ENCODE measurements at places on chromosomes 16 and 17.

DNA sequence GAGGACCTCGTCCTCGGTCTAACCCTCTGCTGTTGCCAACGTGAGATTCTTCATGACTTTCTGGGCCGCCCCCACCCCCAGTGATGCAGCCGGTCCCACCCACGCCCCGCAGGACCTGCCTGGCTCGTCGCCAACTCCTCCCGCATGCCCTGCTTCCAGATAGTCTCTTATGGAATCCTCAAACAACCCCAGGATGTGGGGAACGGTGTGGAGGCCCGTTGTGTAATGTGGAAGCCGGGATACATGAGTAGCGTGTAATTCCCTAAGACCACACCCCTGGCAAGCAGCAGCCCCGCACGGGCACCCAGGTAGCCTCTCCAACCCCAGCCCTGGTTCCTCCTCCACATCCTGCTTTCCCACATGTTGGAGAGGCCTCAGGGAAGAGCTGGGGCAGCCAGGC, 275.9 kb downstream of the C16orf95 start:
- no peak for DNase-seq

GRCh38 chr16:51538707-51539498, 387.8 kb upstream of the SALL1 start:
- DNase-seq: no peak

DNA sequence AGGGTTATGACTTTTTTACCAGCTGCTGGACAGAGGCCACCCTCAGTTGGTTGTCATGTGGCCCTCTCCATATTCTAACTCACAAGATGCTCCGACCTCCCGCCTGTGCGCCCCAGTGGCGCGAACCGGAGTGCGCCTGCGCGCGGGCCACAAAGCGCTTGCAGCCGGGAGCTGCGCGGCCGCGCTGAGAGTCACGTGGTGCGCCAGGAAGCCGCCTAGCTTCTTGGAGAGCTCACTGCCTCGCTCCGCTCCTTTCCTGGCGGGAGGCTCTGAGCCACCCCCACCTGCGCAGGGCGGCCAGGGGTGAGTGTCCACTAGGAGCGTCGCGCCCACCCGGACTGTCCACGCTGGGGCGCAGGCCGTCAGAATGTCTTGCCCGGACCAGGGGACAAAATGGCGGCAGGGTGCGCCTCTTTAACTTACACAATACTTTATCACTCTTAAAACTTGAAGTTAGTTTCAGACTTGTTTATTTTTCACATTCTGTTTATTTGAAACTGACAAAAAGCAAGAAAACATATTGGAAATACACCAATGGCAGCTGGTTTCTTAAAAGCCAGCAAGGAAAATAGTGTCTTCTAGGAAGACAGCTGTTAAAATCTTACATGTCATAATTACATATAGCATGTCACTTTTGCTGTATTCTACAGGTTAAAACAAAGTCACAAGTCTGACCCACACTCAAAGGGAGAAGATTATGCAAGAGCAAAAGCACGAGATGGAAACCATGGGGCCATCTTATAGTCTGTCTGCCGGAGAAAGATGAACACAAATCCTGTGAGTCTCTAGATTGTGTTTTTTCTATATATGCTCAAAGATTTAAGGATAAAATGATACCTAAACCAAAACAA, 357.9 kb downstream of the CNTNAP4 start:
- DNase-seq: no peak

GRCh38 chr17:43784068-43784467, 3.8 kb downstream of the CFAP97D1 start:
- no peak for DNase-seq

DNA sequence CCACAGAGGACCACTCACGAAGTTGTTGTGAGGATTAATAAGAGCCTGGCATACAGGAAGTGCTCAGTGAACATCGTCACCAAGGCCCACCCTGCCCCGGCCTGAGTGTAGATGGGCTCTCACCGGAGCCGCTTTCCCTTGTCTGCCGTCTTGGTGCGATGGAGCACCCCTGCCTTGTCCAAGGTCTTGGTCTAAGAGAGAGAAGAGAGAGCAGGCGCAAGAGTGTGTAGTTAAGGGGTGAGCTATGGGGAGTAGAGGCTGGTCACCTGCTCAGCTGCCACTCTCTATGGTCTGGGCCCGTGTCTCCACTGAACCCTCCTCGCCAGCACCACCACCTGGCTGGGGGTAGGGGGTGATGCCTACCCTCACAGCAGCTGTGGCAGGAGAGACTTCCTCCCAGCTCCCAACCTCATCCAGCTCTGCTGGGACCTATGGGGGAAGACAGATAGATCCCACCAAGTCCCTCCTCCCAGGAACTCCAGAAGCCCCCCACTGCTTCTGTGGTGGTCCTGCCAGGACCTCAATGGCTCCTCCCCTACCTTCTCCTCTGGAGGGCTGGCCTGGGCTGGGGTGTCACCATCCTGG, 28.7 kb downstream of the ARHGAP27 start:
- DNase-seq: no peak

DNA sequence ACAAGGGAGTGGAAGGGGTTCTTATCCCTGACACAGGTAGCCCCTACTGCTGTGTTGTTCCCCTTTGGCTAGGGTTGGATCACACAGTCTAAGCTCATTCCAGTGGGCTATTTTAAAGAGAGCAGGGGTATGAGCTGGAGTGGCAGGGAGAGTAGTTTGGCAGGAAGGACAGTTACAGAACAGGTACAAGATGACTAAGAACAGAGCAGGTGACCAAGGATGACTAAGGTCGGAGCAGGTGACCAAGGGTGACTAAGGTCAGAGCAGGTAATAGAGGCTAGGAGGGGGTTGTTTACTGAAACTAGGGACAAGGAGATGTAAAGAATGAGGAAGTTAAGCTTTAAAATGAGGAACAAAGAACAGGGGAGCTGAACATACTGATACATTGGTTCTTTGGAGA, 58.8 kb downstream of the UTP18 start:
- DNase-seq: no peak

DNA sequence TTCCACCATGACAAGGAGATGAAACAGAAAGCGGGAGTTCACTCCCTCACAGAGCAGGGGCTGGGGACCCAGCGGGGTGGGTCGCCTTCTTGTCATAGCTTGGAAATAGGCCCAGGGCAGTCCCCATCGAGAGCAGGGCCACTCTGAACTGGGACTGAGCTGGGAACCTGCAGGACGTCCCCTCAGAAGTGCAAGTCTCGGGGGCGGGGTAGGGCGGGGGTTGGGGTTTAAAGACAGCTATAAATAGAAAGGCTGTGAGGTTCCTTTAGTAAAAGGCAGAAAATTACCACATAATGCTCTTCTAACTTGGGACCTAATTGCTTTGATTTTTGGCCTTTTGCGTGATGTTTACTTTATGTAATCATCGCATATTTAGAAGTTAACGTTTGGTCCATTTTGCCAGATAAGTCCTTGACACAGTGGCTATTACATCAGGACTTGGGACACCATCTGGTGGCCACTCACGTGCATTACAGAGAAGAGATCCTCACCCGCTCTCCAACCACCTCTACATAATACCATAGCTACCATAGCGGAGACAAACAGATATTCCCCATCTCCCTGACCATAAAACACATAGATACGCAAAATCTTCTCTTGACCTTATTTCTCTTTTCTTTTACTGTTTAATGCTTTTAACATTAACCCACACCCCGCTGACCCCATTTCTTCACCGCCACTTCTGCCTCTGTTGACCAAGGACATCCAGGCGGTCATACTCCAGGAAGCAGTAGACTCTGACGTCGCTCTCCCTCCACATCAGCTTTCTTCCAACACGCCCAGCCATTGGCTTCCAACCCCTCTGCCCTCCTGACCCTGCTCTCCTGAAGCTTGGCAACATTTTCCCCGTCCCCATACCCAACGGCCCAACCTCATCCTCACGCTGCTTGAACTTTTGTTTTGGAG, 27.5 kb upstream of the PIK3R6 start:
- DNase-seq: peak; percentile 22

GRCh38 chr16:58503166-58503862, 3.4 kb downstream of the NDRG4 start:
- no peak for DNase-seq

DNA sequence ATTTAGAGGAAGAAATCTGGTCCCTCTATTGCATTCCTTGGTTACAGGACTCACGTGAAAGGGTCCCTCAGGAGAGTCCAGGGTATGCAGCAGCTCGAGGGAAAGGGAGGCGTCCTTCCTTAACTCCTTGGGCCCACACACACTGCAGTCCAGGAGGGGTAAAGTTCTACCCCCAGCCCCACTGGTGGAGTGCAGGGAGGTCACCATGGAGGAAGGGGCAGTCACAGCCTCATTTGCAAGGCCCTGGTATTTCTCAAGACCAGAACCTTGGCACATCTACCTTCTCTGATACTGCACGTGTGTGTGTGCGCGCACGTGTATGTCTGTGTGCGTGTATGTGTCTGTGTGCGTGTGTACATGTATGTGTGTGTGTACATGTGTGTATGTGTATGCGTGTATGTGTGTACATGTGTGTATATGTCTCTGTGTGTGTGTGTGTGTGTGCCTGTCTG, 11.1 kb downstream of the HIC1 start:
- DNase-seq: no peak

DNA sequence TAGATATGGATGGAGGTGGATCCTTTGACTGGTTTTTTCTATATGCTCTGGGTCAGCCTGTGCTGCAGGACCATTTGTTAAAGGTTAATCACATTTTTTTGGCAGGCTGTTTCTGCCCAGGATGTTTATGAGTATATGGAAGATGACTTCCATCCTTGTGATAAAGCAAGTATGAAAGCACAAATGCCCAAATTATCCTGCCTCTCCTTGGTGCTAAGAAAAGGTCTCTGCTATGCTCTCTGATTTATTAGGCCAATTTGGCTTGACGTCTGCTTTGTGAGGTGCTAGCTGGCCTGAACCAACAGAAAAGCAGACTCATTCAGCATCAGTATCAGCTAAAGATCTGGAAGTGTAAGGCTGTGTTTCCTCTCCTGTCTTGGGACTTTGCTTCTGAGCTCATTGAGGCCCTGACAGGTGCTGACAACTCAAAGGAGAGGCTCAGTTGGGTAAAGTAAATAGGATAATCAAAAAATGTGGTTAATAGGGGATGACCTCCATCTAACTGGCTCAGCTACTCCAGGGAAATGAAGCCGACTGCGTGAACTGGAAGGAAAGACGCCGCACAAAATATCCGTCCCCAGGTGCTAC, 15.2 kb downstream of the ANKRD40 start:
- no peak for DNase-seq

- DNase-seq: no peak
Measured at GRCh38 chr17:72390675-72391508, 270.1 kb downstream of the SOX9 start.

DNA sequence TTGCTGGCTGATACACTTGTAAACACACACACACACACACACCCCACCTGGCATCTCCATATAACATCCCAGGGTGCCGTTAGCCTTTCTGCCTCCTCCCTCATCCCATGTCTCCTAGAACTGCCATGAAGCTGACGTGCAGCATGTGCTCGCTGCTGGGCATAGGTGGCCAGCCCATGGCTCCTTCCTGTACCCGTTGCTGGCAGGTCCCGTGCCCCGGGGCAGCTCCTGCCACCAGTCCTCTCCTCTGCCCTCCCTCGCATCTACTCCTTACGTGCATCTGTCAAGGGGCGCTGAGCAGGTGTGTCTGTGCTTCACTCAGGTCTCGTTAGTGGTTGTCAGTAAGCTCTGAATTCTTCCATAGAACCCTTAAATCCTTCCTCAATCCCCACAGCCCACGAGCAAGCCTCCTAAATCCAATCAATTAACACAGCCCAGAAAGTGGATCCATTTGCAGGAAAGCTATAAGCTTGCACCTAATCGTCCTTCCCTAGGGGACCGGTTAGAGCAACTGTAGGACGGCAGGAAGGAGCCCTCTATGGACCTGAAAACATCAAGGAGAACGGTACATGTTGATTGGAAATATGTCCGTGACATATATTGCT, 218.1 kb upstream of the FOXF1 start:
- DNase-seq: no peak

DNA sequence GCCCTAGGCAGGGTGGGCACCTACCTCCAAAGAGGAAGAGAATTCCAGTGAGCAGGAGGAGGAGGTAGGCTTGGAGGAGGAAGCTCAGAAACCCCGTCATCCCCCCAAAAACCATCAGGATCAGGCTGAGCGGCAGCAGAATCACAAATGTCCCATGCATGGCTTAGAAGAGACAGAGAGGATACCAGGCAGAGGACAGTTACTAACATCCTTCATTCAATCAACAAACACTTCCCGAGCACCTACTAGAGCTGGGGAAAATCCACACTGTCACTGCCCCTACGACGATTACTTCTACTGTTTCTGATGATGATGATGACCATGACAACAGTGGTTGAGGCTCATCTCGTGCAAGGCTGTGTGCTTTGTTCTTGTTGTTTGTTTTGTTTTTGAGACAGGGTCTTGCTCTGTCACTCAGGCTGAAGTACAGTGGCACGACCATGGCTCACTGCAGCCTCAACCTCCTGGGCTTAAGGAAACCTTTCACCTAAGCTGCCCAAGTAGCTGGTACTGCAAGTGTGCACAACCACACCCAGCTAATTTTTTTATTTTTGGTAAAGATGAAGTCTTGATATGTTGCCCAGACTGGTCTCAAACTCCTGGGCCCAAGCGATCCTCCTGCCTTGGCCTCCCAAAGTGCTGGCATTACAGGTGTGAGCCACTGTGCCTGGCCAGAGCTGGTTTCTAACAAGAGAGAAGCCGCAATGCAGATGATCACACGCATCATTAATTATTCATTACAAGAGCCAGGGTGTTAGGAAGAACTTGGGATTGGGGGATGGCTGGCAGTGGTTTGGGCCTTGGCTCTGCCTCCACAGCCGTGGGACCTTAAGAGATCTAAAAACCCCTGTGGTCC, 18.0 kb downstream of the TMEM114 start:
- DNase-seq: no peak

DNA sequence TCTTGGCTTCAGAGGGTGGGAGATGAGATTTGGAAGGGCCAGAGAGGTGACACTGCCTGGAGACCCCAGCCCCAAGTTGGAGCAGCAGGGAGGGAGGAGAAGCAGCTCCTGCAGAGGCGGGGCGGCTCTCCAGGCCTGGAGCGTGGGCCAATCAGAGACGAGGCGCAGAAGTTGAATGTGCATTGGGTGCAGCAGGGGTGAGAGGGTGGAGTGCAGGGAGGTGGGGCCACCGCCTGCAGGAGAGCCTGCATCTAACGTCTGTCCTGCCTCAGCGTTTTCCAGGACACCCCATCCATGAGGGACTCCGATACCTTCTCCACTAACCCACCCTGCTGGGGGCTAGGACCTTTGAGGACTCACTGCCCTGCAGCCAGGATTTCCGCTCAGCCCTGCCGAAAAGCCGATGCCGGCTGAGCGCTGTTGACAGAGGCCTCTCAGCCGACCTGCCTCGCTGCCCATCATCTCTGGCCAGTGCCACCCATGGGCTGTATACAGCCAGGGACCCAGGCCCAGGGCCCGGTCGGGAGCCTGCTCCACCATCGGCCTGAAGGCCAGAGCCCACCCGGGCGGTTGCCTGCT, 146.2 kb downstream of the ENGASE start:
- peak; percentile 53 for DNase-seq

GRCh38 chr16:83781-84615, 6.0 kb downstream of the MPG start:
- no peak for DNase-seq
